Fibroblast of skin of left biceps (primary cell): ENCODE measurements at places on chromosomes 12 and 14.
A peak's percentile ranks its signal among the peaks of the same experiment; 100 is the strongest.

DNA sequence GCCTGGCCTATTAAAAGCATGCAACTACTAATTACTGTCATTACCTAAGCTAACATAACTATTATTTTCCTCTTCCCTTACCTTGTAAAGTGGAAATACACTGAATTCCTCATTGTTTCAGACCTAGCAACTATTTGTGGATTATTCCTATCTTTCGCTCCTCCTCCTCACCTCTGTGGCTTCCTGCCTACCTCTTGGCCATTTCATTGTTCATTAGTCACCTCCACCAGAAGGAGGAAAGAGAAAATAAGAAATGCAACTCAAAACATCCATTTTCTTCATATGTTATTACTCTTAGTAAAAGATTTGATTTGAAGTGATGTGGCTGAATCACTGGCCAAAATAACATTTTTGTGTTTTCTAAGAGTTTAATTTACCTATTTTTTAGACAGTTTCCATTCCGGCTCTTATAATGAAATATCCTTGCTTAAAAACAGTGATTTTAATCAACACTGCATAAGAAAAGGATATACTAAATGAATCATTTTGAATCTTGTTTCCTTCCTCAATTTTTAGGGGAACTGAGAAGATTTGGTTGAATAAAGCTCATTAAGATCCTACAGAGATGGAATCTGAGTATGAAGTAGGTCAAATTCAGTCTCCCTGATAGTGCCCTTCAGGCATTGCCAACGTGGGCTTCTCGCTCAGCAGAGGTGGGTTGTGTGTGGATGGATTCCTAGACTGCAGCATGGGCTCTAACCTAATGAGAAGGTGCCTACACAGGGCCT is 27.6 kb upstream of the ARHGAP5 start:
- no peak for DNase-seq

- no peak for DNase-seq
Measured at GRCh38 chr14:51691176-51691575, 39.5 kb downstream of the FRMD6 start.

DNA sequence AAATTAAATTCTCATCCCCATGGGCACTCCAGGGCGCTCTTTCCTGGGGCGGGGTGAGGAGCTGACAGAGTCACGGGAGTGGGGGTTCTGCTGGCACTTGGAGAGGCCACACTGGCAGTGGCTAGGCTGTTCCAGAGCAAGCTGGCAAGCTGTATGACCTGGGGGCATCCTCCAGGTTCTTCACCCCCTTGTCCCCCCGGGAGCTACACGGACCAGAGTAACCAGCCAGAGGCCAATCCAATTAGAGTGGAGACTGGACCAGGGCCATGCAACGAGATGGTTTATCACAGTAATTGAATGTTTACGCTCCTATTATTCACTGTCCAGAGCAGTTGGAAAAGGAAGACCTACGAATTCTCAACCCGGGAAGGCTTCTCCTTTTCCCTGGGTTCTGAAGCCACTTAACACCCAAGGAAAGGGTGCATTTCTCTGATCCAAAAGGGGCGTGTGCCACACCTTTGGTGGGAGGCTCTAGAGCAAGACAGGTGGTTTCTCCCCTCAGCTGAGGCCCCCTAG is 43.8 kb upstream of the PNMA1 start:
- no peak for DNase-seq

- DNase-seq: peak; percentile 57
Measured at GRCh38 chr12:57483466-57483865, 3.8 kb upstream of the ARHGAP9 start.

DNA sequence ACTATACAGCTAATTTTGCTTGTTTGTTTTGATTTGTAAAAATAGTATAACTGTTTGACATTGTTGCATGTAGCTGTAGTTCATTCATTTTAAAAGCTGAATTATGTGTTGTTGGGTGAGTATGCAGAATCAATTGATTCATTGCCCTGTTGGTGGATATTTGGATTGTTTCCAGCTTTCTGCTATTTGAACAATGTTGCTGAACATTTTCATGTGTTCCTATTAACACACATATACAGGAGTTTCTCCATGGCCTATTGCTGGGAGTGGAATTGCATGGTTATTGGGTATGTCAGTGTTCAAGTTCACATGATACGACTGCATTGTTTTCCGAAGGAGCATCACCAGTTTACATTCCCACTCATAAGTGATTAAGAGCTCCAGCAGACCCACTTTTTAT is 75.3 kb downstream of the SRGAP1 start:
- DNase-seq: no peak

- no peak for DNase-seq
Measured at GRCh38 chr12:50992819-50993218, 33.4 kb downstream of the SLC11A2 start.

- DNase-seq: no peak
Measured at GRCh38 chr12:53744751-53745150, 7.0 kb downstream of the CISTR start.

- DNase-seq: no peak
Measured at GRCh38 chr12:95608252-95609033, 57.2 kb upstream of the USP44 start.

GRCh38 chr12:14845350-14845750 is 2.0 kb upstream of the ART4 start:
- no peak for DNase-seq

GRCh38 chr14:90442388-90442787 is 45.6 kb downstream of the CALM1 start:
- no peak for DNase-seq

DNA sequence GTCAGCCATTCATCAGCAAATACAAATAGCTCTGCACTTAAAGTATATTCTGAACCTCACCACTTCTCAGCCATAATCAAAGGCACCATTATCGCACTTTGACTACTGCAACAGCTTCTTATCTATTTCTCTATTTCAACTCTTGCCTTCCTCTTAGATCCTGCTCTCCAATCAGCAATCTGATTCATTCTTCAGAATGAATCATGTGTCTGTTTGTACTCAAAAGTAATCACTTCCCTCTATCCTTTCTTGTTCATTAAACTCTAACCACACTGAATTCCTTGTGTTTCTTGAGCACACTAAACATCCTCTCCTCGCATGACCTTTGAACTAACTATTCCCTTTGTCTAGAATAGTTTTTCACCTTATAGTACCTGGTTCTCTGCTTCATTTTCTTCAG is 12.8 kb upstream of the OR4E1 start:
- DNase-seq: no peak

GRCh38 chr14:69235708-69236107 is 24.2 kb upstream of the GALNT16 start:
- DNase-seq: no peak

DNA sequence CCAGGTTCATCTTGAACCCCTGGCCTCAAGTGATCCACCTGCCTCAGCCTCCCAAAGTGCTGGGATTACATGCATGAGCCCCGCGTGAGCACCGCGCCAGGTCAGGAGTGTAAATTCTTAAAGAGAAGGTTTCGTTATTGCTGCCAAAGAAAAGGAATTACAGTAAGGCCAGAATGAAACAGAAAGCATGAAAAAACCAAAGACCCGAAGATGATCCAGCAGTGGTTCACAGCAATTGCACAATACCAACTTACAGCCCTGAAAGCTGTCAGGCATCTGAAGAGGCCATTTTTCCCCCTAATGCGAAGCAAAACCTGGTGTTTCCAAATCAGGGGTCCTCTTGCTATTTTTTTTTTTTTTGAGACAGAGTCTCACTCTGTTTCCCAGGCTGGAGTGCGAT is 10.3 kb downstream of the RBM23 start:
- no peak for DNase-seq

- DNase-seq: no peak
Measured at GRCh38 chr12:52920937-52921336, 16.1 kb upstream of the KRT8 start.

- no peak for DNase-seq
Measured at GRCh38 chr12:117333331-117333881, 28.0 kb downstream of the NOS1 start.

DNA sequence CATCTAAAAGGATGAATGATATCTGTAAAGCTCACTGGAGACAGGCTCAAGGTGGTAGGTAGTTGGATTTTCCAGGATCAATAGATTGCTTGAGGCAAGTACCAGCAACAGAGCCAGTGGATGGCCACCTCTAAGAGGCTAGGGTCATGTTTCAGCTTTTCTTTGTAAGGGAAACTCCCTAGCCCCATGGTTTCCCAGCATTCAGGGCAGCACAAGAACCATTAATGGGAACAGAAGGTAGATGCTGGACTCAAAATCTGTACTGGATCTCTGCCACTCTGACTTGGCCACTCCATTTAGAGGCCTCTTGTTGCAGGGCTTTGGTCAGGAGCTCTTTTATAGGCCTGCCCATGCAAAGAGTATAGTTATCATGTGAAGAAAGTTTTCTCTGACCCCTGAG is 76.1 kb upstream of the DYRK2 start:
- no peak for DNase-seq

- DNase-seq: peak; percentile 32
Measured at GRCh38 chr14:77897374-77897773, 97.5 kb downstream of the ADCK1 start.

GRCh38 chr14:32332415-32333316 is 3.6 kb downstream of the AKAP6 start:
- DNase-seq: no peak

- DNase-seq: no peak
Measured at GRCh38 chr12:28698553-28698952, 450.5 kb upstream of the FAR2 start.

DNA sequence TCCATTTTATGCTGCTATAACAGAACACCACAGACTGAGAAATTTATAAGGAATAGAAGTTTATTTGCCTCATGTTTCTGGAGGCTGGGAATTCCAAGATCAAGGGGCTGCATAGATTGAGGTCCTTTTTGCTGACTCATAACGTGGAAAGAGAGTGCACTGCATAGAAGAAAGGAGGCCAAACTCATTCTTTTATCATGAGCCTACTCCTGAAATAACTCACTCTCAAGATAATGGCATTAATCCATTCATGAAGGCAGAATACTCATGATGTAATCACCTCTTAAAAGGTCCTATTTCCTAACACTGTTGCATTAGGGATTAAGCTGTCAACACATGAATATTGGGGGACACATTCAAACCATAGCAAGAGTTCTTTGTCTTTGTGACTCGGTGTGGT is 60.0 kb upstream of the FBXO33 start:
- peak; percentile 72 for DNase-seq

DNA sequence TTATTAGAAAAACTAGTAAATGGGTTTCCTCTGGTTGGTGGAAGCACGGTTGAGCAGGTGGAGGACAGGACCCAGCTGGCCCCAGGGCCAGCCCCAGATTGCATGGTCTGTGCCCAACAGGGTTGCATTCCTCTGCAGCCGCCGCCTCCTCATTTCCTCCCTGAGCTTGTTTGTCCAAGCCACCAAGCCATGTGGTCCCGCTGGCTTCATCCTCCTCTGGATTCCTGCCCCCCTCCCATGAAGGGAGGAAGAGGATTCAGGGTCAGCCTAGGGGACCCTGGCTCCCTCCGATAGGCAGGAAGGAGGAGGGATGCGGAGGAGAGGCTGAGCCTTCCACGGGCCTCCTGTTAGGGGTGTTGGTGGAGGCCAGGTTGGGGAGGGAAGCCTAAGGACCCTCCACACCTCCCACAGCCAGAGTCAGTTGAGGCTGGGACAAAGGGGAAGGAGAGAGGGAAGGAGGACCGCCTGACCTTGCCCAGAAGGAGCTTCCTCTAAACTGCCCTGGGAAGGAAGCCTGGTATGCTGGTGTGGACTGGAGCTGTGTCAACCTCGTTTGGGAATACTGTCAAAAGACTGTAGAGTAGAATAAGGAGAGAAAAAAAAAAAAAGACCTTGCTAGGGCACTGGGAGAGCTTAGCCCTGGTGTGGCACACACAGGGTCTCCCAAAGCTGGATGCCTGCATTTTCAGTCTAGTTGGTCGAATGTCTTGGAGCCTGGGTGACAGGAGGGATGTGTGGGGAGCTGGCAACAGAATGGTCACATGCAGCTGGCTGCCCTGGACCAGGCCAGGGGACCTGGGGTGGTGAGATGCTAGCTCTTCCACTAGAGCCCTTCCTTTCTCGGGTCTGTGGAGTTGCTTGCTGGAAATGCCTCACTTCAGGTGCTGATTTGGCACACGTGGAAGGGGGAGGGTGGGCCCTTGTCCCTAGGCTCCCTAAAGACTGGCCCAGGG is 42.4 kb downstream of the PLEKHG3 start:
- DNase-seq: no peak

DNA sequence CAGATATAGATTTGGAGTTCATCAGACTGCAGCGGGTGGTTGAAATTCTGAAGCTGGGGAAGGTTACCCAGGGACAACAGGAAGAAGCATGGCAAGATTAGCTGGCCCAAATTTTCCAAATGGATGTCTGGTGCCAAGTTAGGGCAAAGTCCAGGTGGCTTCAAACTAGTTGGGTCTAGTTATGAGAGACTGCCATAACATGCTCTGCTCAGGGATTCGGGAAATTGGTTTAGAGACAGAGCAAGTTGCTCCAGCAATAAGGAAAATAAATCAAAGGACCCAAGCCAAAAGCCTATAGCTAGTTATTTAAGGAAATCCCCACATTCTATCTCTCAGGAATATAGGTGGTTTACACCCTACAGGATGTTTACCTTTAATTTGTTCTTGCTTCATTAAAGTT is 125.7 kb upstream of the BTG1 start:
- no peak for DNase-seq

GRCh38 chr12:14612898-14613445 is 45.3 kb upstream of the PLBD1 start:
- DNase-seq: no peak

- DNase-seq: peak; percentile 66
Measured at GRCh38 chr14:32073537-32074189, 3.4 kb upstream of the ARHGAP5 start.

- no peak for DNase-seq
Measured at GRCh38 chr12:105850103-105850968, 288.4 kb downstream of the NUAK1 start.

DNA sequence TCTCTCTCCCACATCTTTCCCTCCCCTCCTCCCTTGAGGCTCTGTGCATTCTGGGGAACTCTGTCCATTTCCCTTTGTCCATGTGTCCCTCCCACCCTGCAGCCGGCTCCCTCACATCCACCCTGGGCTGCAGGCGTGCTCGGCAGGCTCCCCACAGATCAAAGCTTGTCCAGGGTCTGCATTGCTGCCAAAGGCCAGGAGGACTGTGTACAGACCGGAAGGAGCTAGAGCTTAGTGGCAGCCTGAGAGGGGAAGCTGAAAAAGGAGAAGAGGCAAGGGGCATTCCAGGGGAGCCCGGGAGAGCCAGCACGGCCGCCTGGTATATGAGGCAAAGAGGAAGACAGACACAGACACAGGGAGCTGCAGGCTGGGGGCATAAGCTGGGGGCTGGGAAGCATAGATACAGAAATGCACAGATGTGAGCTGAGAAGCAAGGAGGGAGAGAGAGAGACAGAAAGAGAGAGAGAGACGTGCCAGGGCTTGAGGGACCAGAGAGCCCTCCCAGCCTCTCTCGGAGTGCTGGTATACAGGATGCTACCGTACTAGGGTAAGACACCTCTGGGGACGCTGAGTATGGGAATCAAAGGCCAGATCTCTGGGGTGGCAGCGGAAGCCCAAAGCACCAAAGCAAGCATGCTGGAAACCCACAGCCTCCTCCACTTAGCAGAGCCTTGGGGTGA is 3.3 kb downstream of the CD4 start:
- no peak for DNase-seq

DNA sequence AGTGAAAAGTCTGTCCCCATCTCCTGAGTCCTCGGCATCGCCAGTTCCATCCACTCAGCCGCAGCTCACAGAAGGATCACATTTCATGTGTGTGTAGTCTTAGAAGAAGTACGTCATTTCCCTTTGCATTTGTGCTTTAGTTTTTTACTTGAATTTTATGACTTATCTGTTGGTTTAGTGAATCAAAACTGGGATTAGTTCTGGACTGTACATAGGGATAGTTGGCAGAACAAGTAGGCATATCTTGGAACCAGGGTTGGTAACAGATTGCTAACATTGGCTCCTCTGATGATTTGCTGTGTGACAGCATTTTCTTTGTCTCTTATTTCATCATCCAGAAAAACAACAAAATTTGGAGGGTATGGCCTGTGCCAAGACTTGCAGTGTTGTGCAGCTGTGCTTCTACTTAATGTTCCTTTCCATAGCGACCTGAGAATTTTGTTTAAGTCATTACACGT is 69.6 kb upstream of the AEBP2 start:
- DNase-seq: no peak
